NCI-H526 (cell line): ENCODE measurements at places on chromosomes 2 and 18.

GRCh38 chr2:112032689-112033465 is 22.2 kb upstream of the TMEM87B start:
- DNase-seq = no peak

- no peak for DNase-seq
These were observed 321.4 kb downstream of the IRS1 start for GRCh38 chr2:226478109-226478809.

DNA sequence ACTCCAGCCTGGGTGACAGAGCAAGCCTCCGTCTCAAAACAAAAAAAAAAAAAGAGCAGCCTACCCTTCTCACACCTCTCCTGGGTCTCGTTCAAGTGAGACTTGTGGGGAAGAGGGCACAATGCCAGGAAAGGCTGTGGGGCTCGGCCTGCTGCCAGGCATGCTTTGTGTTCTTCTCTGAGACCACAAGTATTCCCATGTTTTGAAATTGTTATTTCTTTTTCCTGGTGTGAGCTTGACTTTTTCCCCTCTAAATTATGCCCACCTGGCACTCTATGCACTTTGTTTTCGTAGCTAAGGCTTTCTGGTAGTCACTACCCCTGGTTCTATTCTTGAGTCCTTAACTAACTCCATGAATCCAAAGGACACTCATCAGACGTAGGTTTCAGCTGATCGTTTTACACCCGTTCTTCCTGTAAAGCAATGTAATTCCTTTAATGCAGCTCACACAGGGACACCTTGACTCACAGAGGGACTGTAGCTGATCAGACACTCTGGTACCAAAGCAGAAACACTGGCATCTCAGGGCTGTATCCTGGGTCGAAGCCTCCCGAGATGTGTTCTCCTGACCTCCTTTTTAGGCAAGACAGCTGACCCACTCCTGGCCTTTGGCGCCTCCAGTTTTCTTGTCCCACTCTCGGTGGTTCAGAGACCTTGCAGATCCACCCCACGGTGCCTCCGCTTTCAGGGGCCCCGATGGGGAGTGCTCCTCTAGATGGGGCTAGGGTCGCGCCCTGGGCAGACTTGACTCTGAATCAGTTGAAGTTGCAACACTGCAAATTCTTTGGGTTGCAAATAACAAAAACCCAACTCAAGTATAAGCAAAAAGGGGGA is 193.3 kb upstream of the AGAP1 start:
- no peak for DNase-seq

DNA sequence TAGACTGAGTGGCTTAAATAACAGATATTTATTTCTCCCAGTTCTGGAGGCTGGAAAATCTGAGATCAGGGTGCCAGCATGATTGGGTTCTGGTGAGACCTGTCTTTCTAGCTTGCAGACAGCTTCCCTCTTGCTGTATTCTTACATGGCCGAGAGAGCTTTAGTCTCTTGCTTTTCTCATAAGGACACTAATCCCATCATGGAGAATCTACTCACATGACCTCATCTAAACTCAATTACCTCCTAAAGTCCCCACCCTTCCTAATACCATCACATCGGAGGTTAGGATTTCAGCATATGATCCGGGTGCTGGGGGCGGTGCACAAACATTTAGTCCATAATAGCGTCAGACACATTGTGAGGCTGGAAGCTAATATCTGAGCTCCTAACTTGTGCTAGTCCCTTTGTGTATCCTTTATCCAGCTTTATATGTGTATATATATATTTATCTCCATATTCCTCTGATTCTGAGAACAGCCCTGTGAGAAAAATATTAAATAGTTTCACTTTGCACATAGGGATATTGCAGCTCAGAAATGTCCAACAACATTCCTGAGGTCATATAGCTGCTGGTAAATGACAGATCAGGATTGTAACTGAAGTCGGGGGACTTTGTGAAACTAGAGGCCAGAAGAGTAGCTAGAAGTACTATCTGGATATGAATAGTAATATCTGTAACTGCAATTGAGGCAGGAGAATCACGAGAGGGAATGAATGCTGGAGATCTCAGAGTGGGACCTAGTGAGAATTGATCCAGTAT is 28.9 kb downstream of the MARCHF4 start:
- DNase-seq = no peak
